ENCODE measurements at places on chromosomes 4 and X.

GRCh38 chrX:8684201-8684965 is 47.6 kb downstream of the ANOS1 start:
- DNase-seq, result no peak

DNA sequence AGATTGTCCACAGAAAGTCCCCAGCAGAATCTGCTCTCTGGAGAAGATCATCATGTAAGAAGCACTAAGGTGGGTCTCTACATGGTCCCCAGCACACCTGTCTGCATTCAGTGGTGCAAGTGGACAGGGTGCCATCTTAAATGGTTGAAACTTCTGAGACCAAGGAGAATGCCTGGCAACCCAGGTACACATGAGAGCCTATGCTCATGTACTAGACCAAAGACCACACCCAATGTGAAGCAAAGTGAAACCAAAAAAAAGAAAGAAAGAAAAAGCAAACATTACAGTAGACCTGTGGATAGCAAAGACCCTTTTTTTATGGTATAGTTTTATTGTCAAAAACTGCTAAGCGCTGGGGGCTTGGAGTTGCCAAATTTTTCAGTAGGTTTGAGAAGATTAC is 15.0 kb downstream of the CD40LG start:
- DNase-seq, result no peak

DNA sequence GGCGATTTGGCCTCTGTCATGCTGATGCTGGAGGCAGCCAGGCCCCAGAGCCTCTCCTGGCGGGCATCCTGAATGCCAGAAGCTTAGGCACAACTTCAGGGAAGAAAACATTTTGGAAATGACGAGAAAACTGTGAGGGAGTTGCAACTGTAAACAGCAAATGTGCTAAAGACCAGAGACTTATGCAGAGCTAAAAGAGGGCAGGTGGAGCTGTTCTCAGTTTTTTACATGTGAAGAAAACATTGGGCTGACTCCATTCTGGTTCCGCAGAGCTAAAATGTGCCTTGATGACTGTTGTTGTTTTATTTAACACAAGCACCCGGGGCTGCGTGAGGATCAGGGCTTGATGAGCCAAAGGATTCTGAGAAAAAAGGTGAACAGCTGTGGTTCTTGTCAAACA is 10.8 kb upstream of the ARX start:
- DNase-seq, result no peak

GRCh38 chr4:4392501-4393183 is 5.7 kb downstream of the NSG1 start:
- no peak for DNase-seq

DNA sequence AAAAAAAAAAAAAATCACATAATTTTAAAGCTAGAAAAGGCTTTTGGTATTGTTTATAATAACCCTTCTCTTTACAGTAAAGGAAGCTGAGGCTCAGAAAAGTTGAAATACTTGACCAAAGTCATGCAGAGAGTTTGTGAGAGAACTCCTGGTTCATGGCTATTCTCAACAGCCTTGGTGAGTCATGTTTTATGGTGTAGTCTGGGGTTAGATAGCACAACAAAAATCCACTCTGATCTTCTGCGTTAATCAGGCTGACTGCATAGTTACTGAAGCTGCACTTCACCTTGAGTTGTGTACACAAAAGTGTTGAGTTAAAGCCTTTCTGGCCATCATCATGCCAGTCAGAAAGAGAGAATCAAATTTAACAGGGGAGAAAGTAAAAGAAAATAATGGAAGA is 19.3 kb upstream of the SFRP2 start:
- DNase-seq, result no peak

GRCh38 chr4:150875367-150875766 is 139.7 kb downstream of the LRBA start:
- no peak for DNase-seq
